ENCODE measurements at places on chromosomes 2 and 18. TPM values are rescaled to one million over a fixed set of nuclear protein-coding genes. Genes with fewer than 3 reads are reported as not detected.

Gene SULT1C2
- 0.26 TPM for total RNA-seq

Gene RTP5
- total RNA-seq, result not detected

Gene C2orf66
- 0.26 TPM for total RNA-seq

Gene NUP35
- total RNA-seq, result 8.9 TPM

Gene SPP2
- not detected for total RNA-seq

Gene OXER1
- total RNA-seq, result 0.26 TPM

Gene THADA
- total RNA-seq, result 32.4 TPM

Gene RBM44
- total RNA-seq, result 0.17 TPM

Gene FSHR
- not detected for total RNA-seq

Gene EFR3B
- 0.51 TPM for total RNA-seq

Gene UPP2
- total RNA-seq, result not detected

Gene ARHGAP15
- not detected for total RNA-seq

Gene SERPINB5
- not detected for total RNA-seq

Gene ADD2
- total RNA-seq, result 2.5 TPM

Gene KIF1A
- total RNA-seq, result not detected

Gene RAB6C
- total RNA-seq, result not detected

Gene ACMSD
- not detected for total RNA-seq

Gene GRB14
- total RNA-seq, result 0.26 TPM

Gene SLC9A4
- not detected for total RNA-seq

Gene DOK6
- 4.0 TPM for total RNA-seq

Gene MALL
- 3.1 TPM for total RNA-seq

Gene ALKAL2
- total RNA-seq, result 0.17 TPM

Gene SNED1
- total RNA-seq, result 39.5 TPM

Gene LCT
- total RNA-seq, result under 0.01 TPM

Gene TUBA3E
- total RNA-seq, result not detected

Gene KIAA2012
- under 0.01 TPM for total RNA-seq

Gene CRIM1
- total RNA-seq, result 135 TPM

Gene FLACC1
- total RNA-seq, result 1.3 TPM

Gene EVX2
- not detected for total RNA-seq

Gene C2orf80
- not detected for total RNA-seq

Gene ZSWIM2
- under 0.01 TPM for total RNA-seq

Gene PLB1
- 1.8 TPM for total RNA-seq

Gene GREB1
- 0.51 TPM for total RNA-seq

Gene SP100
- 93.0 TPM for total RNA-seq

Gene LIMS4
- 0.26 TPM for total RNA-seq

Gene COL6A3
- total RNA-seq, result 1,525 TPM

Gene RETSAT
- 61.6 TPM for total RNA-seq

Gene KCNJ3
- not detected for total RNA-seq

Gene PTPRN
- 3.5 TPM for total RNA-seq

Gene TRPM8
- under 0.01 TPM for total RNA-seq

Gene CPO
- under 0.01 TPM for total RNA-seq

Gene LYG2
- not detected for total RNA-seq

Gene LIMS3
- not detected for total RNA-seq
